ENCODE measurements at places on chromosomes 16 and 17. TPM values are rescaled to one million over a fixed set of nuclear protein-coding genes. Genes with fewer than 3 reads are reported as not detected.

Gene RCVRN
- total RNA-seq = not detected

DNA sequence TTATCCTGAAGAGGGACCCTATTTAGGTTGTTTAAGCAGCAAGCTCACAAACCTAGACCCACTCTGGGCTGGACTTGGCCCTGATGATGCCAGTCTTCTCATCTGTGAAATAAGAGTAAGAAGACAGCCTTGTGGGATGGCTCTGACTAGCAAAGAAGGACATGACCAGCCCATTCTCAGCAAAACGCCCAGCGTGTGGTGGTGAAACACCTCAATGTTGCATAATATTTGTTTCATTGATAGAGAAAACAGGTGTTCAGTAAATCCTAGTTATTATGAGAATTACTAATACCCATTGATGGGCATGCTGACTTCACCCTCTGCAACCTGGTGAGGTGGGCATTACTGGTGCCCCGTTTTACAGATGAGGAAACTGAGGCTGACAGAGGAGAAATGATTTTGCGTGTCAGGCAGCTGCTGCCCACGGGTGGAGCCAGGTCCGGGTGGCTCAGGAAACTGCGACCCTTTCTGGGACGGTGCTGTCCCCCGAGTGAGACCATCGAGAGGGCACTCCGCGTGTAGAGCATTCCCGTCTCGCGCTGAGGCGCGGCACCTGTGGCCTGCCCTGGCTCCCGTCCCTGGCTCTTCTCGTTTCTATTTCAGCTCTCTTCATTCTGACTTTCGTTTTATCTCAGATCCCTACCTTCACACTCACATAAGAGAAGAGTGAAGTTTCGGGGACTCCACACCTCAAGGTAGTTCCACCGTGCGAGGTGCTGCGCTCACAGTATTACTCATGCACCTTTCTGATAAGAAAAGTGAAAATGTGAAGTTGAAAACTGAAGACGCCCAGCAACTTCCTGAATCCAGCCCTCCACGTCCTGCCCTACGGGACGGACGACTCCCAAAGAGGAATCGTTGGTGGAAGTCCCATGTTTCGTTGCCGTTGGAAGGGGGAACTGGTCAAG, 48.5 kb downstream of the IRF8 start:
- H3K36me3 ChIP-seq = no peaks in the 10 kb centered on the region
- no peak overlapping the region for H3K4me3 ChIP-seq
- no peaks in the 10 kb centered on the region for H3K4me1 ChIP-seq
- H3K27me3 ChIP-seq = peaks cover 31% of the 10 kb centered on the region
- H3K27ac ChIP-seq = no peak overlapping the region

DNA sequence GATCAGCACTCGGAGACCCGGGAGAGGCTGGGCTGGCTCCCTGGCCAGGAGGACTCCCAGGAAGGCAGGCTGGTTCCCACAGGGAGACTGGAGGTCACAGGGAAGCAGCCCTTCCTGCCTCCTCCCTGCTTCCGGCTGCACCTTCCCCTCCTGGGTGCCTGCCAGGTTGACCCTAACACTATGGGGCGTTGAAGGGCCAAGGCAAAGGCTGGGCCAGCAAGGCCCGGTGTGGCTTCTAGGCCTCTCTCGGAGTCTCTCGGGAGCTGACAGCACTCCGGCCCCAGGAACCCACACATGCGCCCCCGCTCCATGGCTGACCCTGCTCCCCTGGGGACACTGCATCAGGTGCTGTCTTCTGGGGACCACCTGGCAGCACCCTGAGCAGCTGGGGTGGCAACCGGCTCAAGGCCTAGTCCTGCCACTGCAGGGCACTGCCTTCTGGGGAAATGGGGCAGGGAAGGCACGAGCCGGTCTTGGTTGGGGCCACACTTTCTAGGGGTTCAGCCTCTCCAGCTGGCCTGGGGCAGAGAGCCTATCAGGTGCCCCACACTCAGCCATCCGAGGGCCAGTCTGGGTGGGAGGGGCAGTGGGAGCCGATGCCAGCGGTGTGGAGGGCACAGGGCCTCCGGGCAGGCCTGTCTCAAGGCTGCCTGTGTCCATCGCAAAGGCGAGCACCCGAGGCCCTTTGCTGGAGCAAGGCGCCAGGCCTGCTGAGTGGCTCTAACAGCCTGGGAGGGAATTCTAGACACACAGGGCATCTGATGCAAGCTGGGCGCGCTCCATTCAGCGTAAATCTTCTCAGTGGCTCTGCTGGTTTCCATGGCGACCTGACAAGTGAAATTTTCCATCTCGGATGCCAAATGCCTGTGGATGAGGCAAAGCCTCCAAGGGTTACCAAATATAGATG, 5.6 kb upstream of the MTSS2 start:
- H3K36me3 ChIP-seq = no peaks in the 10 kb centered on the region
- H3K4me3 ChIP-seq = no peak overlapping the region
- no peaks in the 10 kb centered on the region for H3K27me3 ChIP-seq
- DNase-seq = peak; percentile 97

GRCh38 chr17:59542960-59543635, 22.3 kb upstream of the DHX40 start:
- H3K4me3 ChIP-seq = no peak overlapping the region
- H3K27me3 ChIP-seq = no peaks in the 10 kb centered on the region
- H3K4me1 ChIP-seq = no peaks in the 10 kb centered on the region
- H3K36me3 ChIP-seq = no peaks in the 10 kb centered on the region
- H3K27ac ChIP-seq = no peak overlapping the region

DNA sequence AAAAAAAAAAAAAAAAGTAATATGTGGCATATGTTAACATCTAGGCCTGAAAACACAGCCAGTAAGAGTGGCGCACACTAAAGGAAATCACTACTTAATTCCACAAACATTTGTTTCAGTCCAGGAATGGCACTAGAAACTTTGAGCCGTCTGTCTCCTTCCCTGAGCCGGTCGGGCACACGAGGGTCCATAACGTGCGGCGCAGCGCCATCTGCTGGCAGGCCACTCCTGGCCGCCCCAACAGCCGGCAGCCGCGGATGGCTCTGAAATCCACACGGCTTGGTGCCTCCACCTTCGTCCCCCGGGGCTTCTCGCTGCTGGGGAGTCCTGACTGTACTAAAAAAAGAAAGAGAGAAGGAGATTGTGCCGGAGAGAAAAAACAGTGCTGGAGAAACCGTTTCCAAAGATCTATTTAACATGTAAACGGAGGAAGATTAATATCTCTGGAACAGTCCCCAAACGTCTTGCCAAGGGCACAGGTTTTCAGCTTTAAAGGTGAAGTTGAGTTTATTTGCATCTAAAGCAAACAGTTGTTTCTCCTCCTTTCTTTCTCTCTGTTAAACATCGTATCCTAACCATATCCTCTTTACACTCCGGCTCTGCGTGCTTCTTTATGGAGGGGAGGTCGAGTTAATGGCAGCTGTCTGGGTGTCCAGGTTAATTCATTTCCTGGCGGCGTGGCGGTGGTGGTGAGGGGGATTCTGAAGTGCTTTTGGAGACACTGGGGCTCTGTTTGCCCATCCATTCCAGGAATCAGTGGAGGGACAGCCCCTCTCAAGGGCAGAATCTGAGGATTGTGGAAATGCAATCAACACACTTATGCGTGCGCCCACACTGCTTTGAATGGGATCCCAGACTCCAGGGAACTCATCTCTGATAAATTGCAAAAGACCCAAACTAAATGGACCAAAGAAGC, 611.3 kb upstream of the SALL1 start:
- H3K4me1 ChIP-seq = no peaks in the 10 kb centered on the region
- no peaks in the 10 kb centered on the region for H3K36me3 ChIP-seq
- no peak overlapping the region for H3K27ac ChIP-seq
- DNase-seq = peak; percentile 57
- H3K27me3 ChIP-seq = peaks cover 6% of the 10 kb centered on the region

DNA sequence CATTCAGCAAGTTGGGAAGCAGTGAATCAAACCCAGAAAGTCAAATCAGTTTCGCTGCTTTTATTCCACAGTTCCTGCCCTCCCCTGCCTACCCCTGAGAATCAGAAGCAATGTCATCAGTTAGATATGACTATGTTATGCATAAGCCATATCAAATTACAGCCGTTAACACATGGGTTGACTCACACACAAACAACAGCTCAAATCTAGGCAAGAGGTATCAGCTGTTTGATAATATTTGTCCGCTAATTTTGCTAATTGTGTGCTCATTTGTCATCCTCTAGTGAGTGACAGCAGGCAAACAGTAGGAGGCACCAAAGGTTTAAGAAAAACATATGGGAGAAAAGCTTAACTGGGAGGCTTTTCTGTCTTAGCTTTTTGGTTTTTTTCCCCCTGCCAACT, 327.4 kb upstream of the CCL2 start:
- H3K4me3 ChIP-seq = no peak overlapping the region
- DNase-seq = peak; percentile 24
- no peak overlapping the region for H3K27ac ChIP-seq
- no peaks in the 10 kb centered on the region for H3K36me3 ChIP-seq

DNA sequence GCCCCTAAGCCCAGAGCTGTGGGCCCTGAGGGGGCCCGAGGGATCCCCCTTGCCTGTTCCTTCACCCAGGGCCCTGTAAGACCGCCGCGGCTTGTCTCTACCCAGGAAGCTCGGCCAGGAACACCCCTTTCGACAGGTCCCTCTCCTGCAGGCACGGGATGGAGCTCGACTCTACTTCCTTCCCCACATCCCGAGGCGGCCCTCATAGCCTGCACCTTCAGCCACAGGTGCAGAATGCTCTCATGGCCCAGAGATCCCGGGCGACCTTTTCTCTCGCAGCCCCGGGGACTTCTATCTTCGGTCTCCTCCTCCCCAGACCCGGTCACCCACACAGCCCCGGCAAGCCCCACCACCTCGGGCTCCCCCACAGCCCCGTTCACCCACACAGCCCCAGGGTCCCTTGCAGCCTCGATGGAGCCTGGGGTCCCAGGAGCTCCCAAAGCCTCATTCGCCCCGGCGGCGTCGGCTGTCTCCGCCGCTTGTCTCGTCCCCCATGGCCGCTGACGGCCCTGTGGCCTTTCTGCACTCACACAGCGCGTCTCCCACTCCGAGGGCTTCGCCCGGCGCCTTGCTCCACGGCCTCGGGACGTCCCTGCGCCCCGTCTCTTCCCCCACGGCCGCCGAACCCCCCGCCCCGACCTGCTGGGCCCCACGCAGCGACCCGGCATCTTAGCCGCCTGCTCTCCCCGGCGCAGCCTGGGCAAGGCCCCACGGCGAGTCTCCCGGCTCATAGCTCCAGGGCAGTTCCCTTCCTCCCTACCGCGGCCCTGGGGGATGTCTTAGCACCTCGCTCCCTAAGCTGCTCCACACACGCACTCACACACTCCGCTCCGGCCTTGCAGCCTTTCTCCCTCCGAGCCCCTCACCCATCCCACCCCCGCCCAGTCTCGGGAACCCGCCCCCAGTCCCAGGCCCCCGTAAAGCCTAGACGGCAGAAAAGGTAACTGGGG, 650 bp downstream of the KIAA0753 start:
- DNase-seq = peak; percentile 46
- H3K36me3 ChIP-seq = peaks cover 12% of the 10 kb centered on the region
- peaks cover 28% of the 10 kb centered on the region for H3K4me1 ChIP-seq
- H3K4me3 ChIP-seq = peak overlapping the region; percentile 78

- no peak overlapping the region for H3K4me3 ChIP-seq
- DNase-seq = no peak
- no peaks in the 10 kb centered on the region for H3K36me3 ChIP-seq
- H3K27ac ChIP-seq = no peak overlapping the region
These were observed 13.5 kb upstream of the FOXN1 start for GRCh38 chr17:28492352-28493310.

DNA sequence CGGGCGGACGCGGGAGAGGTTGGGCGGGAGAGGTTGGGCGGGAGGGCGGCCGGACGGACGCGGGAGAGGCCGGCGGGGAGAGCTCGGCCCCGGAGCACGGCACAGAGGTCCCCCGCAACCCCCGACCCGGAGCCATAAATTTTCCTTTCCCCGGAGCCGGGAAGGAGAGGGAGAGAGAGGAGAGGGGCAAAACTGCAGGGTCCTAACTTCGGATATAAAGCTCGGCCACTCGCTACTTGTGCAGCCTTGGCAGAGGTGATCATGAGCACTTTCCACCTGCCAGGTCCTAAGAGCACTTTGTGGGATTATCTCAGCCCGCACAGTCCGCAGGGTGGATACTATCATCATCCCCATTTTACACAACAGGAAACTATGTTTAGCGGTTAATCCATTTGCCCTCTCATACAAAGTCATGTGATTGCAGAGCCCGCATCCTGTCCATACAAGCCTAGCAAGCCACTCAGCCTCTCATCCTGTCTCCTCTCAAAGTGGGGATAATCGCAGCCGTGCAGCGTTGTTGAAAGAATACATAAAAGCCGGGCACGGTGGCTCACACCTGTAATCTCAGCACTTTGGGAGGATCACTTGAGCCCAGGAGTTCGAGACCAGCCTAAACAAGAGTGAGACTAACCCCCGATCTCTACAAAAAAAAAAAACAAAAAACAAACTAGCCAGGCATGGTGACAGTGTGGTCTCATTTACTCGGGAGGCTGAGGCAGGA, 780 bp upstream of the DCAKD start:
- no peak for DNase-seq
- H3K27me3 ChIP-seq = no peaks in the 10 kb centered on the region
- peak overlapping the region; percentile 77 for H3K4me3 ChIP-seq
- H3K27ac ChIP-seq = peak overlapping the region; percentile 63
- peaks cover 14% of the 10 kb centered on the region for H3K4me1 ChIP-seq
- no peaks in the 10 kb centered on the region for H3K36me3 ChIP-seq

GRCh38 chr17:14125518-14126137, 56.3 kb downstream of the COX10 start:
- H3K4me1 ChIP-seq = no peaks in the 10 kb centered on the region
- H3K36me3 ChIP-seq = no peaks in the 10 kb centered on the region
- no peaks in the 10 kb centered on the region for H3K27me3 ChIP-seq

DNA sequence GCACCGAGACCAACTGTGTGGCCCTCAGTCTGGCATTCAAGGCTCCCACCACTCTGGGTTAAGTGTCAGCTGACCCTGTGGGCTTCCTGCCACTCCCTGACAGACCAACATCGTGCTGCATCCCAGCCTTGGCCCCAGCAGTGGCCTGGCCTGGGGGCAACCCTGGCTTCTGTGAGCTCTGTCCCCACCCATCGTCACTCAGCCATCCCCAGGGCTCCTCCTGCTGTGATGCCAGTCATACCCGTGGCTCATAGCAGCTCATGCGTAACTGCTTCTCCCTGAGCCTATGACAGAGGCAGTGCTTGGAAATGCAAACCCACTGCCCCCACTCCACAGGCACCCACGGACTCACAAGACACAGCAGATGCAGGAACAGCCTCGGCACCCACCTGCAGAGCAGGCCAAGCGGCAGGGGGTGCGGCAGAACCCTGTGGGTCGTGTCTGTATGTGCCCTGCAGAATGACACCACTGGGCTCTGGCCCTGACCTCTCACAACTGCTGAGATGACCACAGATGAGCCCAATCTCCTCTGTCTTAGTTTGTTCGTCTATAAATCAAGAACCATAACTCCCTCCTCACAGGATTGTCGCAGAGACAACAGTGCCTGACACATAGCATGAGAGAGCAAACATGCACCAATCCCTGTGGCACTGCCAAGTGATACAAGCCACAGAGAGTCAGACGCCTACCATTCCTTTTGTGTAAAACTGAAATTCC, 26.6 kb downstream of the PIEZO1 start:
- no peaks in the 10 kb centered on the region for H3K36me3 ChIP-seq
- H3K27ac ChIP-seq = no peak overlapping the region
